Stimulated activated CD8-positive, alpha-beta memory T cell treated with anti-CD3 and anti-CD28 coated beads, Interleukin-4, amount 100 ng/mL, for 48 hours (primary cell): ENCODE measurements at places on chromosomes 5 and 9.

DNA sequence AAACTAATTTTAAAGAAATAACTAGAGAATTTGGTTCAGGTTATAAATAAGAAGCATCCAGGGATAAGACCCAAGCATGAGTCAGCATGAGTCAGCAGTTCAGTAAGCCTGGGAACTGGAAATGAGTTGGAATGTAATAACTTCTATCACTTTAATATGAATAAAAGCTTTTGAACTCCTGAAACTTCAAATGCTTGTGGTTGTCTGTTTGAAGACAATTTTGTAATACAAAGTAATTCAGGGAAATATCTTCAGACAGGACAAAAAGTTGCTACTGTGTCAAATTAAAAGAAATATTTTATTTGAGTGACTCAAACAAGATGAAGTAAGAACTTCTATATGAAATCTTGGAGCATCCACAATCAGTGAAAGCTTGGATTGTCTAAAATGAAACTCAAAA, 331.2 kb upstream of the DAB2 start:
- DNase-seq: no peak

GRCh38 chr5:106459541-106459940, 1211.2 kb downstream of the EFNA5 start:
- no peak for DNase-seq

- no peak for DNase-seq
Observed at GRCh38 chr5:140641716-140642115, 2.5 kb downstream of the TMCO6 start.

DNA sequence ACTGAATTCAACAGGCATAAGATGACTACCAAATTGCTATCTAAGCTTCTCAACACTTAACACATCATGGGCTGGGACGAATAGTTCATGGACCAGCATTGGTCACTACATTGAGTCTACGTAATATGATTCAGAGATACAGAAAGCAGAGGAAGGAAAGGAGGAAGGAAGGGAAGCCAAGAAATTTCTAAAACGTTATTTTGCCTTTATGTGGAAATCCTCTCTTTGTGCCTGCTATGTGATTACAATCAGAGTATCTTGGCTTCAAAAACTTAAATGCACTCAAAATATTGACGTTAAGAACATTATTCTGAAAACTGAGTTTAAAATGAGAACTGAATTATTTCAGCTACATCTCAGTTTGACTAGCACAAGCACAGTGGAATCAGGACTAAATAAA, 88.1 kb upstream of the RETREG1 start:
- no peak for DNase-seq

- DNase-seq: no peak
Observed at GRCh38 chr5:150196514-150196913, 6.7 kb downstream of the SLC6A7 start.

- DNase-seq: no peak
Observed at GRCh38 chr5:139241139-139241538, 43.0 kb upstream of the SIL1 start.

GRCh38 chr5:133861161-133861737, 107.2 kb downstream of the C5orf15 start:
- peak; percentile 53 for DNase-seq

GRCh38 chr9:69946800-69947437, 96.7 kb upstream of the MAMDC2 start:
- DNase-seq: no peak

- DNase-seq: no peak
Observed at GRCh38 chr5:42377496-42377895, 45.7 kb upstream of the GHR start.

GRCh38 chr5:54093081-54093492, 217.3 kb downstream of the ARL15 start:
- DNase-seq: no peak
